ENCODE measurements at places on chromosomes 6 and 20. TPM values are rescaled to one million over a fixed set of nuclear protein-coding genes. Genes with fewer than 3 reads are reported as not detected.

DNA sequence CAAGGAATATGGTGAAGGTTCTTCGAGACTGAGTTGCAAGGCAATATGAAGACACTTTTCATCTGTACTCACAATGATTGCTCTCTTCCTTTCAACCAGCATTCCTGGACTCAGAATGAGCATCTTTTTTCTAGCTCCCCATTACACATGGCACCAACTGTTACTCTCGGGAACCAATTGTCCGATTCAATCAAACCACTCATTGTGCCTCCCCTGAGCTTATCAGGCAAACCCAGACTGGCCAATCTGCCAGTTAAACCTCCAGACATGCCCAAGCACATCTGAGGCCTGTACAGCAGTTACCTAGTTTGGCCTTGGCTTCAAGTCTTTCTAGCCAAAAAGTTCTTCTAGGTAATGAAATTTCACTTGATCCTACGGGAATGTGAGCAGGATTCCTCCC is 164.1 kb downstream of the ID4 start:
- no peak overlapping the region for H3K27ac ChIP-seq
- H3K27me3 ChIP-seq: no peaks in the 10 kb centered on the region
- no peaks in the 10 kb centered on the region for H3K36me3 ChIP-seq
- no peaks in the 10 kb centered on the region for H3K4me1 ChIP-seq
- DNase-seq: no peak
- no peak overlapping the region for H3K4me3 ChIP-seq

DNA sequence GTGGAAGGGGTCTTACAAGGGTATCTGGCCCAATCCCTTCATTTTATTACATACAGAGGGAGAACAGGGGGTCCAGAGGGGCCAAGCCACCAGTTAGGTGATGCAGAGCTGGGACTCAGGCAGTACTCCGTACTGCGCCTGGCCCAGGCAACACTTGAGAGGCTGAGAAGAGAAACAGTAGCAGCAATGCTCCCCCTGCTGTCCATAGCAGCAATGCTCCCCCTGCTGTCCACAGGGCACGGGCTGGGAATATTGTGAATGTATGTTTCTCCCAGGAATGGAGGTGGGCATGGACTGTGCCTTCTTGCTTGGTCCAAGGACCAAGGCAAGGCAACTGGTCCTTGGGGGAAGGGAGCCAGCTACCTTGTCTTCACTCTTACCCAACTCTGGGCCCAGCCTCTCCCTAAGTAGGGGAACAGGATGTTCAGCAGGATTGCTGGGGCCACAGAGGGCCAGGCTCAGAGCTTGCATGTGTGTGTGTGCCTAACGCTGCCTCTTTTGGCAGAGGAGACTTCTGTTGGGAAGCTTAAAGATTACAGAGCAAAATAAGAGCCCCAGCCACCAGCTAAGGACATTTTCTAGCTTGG is 14.8 kb upstream of the FAM83C start:
- peaks cover 50% of the 10 kb centered on the region for H3K4me1 ChIP-seq
- no peaks in the 10 kb centered on the region for H3K27me3 ChIP-seq
- DNase-seq: no peak
- H3K36me3 ChIP-seq: no peaks in the 10 kb centered on the region

- H3K27me3 ChIP-seq: no peaks in the 10 kb centered on the region
- H3K27ac ChIP-seq: peak overlapping the region; percentile 11
- H3K4me1 ChIP-seq: no peaks in the 10 kb centered on the region
- H3K36me3 ChIP-seq: no peaks in the 10 kb centered on the region
- DNase-seq: no peak
These were observed 216.8 kb upstream of the SGK1 start for GRCh38 chr6:134534708-134535149.

Gene OTOR
- not detected for total RNA-seq

DNA sequence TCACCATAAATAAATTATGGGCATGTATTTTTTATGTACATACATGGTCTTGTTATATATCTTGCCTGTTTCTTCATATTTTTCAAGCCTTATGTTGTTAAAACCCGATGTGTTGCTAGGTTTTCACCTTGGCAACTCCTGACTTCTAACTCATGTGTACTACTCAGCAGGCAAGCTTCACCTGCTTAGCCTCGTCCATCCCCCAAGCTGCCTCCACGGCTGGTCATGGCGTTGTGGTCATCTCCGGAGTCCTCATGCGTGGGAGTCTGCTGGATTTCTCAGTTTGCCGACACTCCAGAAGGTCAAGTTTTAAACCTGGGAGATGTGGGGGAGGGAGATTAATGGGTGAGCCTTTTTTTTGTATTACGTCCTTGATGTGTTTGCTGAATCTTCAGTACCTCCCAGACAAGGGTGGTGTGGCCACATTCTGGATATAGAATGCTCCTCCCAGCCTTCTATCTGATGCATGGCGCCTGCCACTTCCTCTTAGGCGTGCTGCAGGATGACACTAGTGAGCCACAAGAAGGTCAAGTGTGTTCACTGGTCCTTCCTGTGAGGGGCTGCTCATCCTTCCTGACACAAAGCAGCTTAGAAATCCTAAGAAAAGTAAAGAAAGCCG is 26.6 kb upstream of the EDN3 start:
- H3K4me3 ChIP-seq: no peak overlapping the region
- DNase-seq: no peak
- no peaks in the 10 kb centered on the region for H3K27me3 ChIP-seq

GRCh38 chr6:150874179-150874578 is 8.7 kb downstream of the MTHFD1L start:
- H3K27me3 ChIP-seq: no peaks in the 10 kb centered on the region
- no peak for DNase-seq
- peaks cover 2% of the 10 kb centered on the region for H3K4me1 ChIP-seq
- H3K36me3 ChIP-seq: no peaks in the 10 kb centered on the region
- H3K4me3 ChIP-seq: no peak overlapping the region
- H3K27ac ChIP-seq: no peak overlapping the region

Gene GLP1R
- total RNA-seq: under 0.01 TPM

Gene KIF25
- total RNA-seq: 0.26 TPM

DNA sequence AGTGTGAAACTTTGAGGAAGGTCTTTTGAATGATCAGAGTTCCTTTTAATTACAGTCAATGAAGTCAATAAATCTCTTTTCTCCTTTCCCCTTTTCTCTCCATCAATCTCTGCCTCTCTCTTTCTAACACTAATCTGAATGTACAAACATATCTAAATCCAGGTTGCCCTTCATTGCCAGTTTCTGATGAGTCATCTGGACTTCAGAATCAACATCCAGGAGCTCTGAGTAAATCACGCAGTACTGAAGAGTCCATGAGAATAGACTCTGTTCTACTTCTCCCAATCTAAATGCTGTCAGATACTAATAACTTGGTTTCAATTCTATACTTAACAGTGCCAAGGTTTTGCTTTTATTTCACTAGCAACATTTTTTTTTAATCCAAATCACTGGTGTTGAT is 238.7 kb upstream of the THEMIS start:
- H3K4me3 ChIP-seq: no peak overlapping the region
- H3K36me3 ChIP-seq: no peaks in the 10 kb centered on the region
- DNase-seq: no peak
- H3K27ac ChIP-seq: no peak overlapping the region
- peaks cover 5% of the 10 kb centered on the region for H3K4me1 ChIP-seq
- H3K27me3 ChIP-seq: no peaks in the 10 kb centered on the region

Gene PPIL6
- 3.6 TPM for total RNA-seq

DNA sequence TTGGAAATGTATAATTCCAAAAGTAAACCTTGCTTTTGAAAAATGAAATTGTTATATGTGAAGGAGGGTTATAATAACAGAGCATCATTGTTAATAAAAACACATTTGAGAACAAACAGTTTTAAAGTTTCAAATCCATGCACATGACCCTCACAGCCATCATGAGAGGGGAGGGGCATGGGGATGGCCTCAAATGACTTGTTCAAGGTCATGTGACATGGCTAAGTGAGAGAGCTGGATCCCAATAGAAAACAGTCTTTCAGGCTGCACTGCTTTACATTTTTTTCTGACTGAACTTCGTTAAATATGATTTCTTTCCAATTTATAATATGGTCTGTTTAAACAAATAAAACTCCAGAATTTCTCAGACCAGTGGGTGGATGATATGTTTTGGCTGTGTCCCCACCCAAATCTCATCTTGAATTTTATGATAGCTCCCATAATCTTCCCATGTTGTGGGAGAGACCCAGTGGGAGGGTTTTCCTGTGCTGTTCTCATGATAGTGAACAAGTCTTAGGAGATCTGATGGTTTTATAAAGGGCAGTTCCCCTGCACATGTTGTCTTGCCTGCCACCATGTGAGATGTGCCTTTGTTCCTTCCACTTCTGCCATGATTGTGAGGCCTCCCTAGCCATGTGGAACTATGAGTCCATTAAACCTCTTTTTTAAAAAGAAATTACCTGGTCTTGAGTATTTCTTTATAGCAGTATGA is 66.0 kb downstream of the DTD1 start:
- no peaks in the 10 kb centered on the region for H3K27me3 ChIP-seq
- no peaks in the 10 kb centered on the region for H3K4me1 ChIP-seq
- H3K4me3 ChIP-seq: no peak overlapping the region
- no peak for DNase-seq
- no peak overlapping the region for H3K27ac ChIP-seq

GRCh38 chr6:29925321-29925720 is 17.0 kb upstream of the HLA-A start:
- H3K27me3 ChIP-seq: no peaks in the 10 kb centered on the region
- H3K4me1 ChIP-seq: no peaks in the 10 kb centered on the region
- H3K4me3 ChIP-seq: no peak overlapping the region
- no peaks in the 10 kb centered on the region for H3K36me3 ChIP-seq

DNA sequence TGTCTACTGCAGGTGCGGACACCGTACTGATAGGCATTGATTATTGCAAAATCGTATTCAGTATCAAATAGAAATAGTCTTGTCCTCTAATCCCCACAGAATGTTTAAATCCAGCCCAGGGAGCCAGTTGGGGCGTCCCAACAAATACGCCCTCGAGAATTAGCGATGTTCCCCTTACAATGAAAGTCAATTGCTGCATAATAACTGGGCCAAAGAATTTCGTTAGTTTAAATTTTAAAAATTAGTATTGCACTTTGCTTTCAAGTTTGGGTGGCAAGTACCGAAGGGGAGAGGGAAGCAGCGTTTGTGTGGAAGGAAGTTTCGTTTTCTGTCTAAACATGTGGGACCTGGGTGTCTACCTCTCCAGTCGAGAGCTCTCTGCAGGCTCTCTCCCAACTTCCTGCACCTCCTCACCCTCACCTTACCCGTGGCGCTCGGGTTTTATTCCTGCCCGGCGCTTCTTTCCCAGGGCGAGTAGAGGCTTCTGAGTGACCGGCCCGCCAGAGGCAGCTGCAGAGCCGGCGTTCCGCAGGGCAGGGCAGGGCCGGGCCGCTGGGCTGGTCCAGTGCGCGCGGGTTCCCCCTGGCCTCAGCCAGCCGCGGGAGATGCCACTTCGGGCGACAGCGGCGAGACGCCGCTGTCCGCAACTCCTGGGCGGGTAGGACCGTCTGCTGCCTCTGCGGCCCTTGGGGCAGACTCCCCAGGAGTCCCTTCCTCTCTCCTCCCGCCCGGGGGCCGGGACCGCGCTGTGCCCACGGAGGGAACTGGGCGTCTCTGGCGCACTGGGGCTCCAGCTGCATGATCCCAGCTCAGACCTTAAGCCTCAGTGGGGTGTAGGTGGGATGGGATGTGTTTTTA is 862 bp upstream of the TFAP2C start:
- peak overlapping the region; percentile 80 for H3K27ac ChIP-seq
- H3K4me1 ChIP-seq: peaks cover 85% of the 10 kb centered on the region
- no peaks in the 10 kb centered on the region for H3K36me3 ChIP-seq
- peaks cover 100% of the 10 kb centered on the region for H3K27me3 ChIP-seq

Gene TXLNB
- 0.32 TPM for total RNA-seq

DNA sequence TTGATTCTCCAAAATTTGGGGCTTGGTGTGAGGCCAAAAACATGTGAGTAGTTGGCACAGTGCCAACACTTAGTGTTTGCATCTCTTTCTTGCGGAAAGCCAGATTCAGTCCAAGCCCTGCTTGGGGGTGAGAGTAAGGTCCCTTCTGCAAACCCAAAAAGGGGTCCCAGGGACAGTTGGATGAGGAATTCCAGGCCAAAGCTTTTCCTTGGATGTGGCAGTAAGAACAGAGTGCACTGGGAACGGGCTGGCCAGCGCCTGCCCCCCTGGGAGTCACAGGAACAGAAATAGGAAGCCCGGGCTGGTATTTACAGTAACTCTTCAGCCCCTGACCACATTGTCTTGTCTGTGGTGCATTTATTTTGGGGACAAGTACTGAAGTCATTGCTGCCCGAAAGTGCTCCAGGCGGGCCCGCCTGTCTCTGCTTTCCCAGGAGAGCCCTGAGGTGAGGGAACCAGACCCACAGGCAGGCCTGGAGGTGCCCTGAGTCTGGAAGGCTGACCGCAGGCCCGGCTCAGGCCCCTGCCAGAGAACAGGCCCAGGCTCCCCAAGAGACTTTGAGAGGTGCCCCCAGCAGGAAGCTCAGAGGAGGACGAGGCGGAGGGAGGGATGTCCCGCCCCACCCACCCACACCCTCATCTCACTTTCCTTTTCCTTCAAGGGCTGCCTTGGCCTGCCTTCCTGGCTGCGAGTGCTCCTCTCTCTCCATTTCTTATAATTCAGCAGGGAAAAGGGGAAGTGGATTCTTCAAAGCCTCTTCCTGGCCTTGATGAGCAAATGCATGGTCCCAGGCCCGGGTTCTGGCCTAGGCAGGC is 218.4 kb downstream of the MAFB start:
- no peaks in the 10 kb centered on the region for H3K27me3 ChIP-seq
- no peak overlapping the region for H3K4me3 ChIP-seq
- H3K4me1 ChIP-seq: no peaks in the 10 kb centered on the region
- H3K27ac ChIP-seq: no peak overlapping the region
- no peaks in the 10 kb centered on the region for H3K36me3 ChIP-seq

Gene ACSS1
- 23.5 TPM for total RNA-seq

Gene MYL9
- total RNA-seq: 79.6 TPM

GRCh38 chr6:144008846-144009245 is 787 bp upstream of the PLAGL1 start:
- no peak for DNase-seq
- H3K27me3 ChIP-seq: no peaks in the 10 kb centered on the region
- H3K4me1 ChIP-seq: peaks cover 11% of the 10 kb centered on the region
- H3K36me3 ChIP-seq: no peaks in the 10 kb centered on the region
